ENCODE measurements at places on chromosomes 11 and 22.
A peak's percentile ranks its signal among the peaks of the same experiment; 100 is the strongest.

- no peak for DNase-seq
Observed at GRCh38 chr11:58429273-58429672, 1.4 kb upstream of the OR5B2 start.

- no peak for DNase-seq
Observed at GRCh38 chr11:86449993-86450629, 75.4 kb downstream of the CCDC81 start.

DNA sequence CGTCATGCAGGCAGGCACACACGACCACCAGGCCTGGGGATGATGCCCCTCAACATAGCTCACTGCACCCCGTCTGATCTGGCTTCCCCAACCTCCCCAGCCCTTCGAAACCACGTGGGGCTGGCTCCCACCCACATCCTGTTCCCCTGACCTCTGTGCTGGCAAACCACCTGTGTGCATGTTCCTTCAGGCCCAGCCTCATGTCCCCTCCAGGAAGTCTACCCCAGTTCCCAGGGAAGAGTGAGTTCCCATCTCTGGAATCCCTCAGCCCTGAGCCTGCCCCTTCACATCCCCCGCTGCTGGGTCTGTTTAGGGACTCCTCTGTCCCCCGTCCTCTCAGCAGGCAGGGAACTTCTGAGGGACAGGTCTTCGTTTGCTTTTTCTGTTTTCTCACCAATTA lies 7.1 kb downstream of the SLC7A4 start:
- no peak for DNase-seq

- peak; percentile 88 for DNase-seq
Observed at GRCh38 chr11:65780770-65781151, at the start of gene AP5B1. AP5B1 (minus strand) TSS chr11:65780976; CDS start chr11:65780591, 385 bp downstream.

DNA sequence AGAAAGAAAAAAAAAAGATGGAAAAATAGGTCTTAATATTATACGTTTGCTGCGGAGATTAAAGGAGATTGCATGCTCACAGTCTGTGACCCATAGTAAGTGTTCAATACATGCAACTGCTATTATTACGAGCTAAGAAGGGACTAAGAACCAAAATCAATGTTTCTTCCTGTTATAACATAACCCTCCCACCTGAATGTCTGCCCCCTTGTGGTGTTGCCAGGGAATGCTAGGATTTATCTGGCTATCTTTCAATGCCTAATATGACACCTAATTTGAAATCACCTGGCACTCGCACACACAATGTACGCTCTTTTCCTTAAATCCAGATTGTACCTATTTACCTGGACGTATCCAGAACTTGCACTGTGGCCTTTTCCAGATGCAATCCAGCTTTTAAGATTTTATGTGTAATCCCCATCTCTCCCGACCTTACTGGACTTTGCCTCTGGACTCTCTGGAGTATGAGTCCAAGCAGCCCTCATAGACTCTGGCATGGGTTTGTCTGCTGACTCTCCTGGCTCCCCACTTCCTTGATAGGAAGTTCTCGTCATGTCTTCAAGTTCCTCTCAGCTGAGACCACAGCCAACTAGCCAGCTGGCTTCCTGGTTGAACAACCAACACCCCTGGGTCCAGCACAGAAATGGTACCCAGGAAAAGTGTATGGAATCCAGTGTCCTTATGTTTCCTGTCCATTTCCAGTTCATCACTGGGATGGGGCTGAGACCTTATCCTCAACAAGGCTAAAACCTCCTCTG lies 151.5 kb downstream of the CCDC34 start:
- no peak for DNase-seq

DNA sequence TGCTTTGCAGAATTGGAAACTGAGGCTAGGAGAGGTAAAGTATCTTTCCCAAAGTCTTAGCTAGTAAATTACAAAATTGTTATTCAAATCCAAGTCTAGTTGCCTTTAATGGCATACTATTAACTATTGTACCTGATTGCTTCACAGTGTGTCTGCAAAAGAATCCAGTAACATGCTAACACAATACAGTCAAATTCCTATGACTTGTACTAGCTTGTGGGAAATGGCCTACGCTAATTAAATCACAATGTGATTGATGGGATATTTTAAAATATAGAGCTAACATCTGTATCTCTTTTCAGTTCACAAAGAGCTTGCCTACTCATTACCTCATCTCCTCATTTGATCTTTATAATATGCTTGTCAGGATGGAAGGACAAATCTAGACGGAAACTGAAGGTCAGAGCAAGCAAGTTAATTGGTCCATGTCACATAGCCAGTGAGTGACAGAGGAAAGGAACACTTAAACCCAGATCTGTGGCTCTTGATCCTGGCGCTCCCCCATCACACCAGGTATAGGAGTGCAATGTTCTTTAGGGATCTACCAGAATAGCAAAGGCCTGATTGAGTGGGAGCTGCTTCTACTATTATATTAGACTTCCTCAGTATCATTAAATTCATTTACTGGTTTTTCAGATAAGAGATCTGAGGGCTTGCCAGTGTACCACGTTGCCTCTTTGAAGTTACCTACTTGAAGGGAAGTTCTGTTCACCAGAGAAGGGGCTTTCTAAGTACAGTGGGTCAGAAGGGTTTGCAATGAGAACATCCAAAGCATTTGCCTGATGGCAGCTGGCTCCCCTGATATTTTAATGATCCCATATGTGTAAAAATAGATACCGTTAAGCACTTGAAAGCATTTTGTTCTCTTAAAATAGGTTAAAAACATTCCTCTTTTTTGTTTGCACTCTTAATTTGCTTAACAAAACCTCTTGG lies 213.6 kb upstream of the SESN3 start:
- DNase-seq: no peak

- peak; percentile 89 for DNase-seq
Observed at GRCh38 chr11:66694732-66695207, 17.1 kb upstream of the RBM4B start.

Data from urothelium cell line (cell line).